Stimulated activated CD8-positive, alpha-beta memory T cell treated with anti-CD3 and anti-CD28 coated beads, Interleukin-4, amount 100 ng/mL, for 1 hour (primary cell): ENCODE measurements at places on chromosomes 2 and 18.

- DNase-seq: no peak
These were observed 42.6 kb upstream of the RAPGEF4 start for GRCh38 chr2:172693037-172693436.

- no peak for DNase-seq
These were observed 3.5 kb downstream of the DUSP11 start for GRCh38 chr2:73776381-73776780.

DNA sequence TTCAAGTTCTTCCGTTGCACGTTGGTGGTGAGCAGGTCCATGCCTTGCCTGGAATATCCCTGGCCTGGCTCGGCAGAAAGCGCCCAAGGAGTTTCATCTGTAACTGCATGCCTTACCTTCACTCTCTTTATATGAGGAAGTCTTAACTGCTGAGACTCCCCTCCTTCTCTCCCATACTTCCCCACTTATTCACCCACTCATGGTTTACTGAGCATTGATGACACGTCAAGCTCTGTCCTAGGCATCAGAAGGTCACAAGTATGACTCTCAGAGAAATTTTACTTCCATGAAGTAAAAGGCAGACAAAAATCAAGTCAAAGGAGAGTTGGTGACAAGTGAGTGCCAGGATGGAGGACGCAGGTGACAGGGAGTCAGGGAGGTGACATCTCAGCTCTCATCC is 68.2 kb downstream of the TBC1D8 start:
- DNase-seq: no peak

DNA sequence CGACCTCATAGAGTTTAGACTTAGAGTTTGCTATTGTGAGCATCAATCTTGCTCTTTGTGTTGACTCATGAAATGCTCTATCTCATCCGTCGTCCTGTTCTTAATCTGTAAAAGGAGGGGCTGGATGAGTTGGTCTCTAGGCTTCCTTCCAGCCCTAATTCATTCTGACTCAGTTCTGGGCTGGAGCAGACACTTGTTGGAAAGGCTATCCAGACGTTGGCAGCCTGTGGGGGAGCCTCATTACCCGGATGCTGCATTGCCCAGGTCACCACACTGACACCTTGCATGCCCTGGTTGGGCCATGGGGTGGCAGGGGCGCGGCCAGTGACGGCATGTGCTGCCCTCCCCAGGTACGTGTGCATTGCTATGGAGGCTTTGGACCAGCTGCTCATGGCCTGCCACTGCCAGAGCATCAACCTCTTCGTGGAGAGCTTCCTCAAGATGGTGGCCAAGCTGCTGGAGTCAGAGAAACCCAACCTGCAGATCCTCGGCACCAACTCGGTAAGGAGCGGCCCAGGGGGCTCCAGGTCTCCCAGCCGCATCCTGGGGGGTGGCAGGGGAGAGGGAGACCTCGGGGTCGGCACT is 61.5 kb downstream of the EFR3B start:
- DNase-seq: no peak

DNA sequence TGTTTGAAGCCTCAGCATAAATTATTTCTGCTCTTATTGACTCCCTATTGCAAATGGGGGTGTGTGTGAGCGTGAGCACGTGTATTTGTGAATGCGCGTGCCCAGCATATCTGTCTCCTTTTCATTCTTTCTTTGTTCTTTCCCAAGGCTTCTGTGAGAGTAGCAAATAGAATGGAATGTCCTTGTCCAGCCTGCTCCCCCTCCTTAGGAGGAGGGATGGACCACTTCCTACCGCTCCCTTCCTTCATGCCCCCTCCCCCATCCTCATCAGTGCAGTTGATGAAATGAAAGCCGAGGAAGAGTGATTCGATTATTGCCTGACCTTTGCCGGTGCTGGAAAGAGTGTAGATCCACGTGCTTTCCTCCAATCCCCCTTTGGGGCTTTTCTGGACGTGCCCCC is 102.0 kb downstream of the CPO start:
- no peak for DNase-seq

- no peak for DNase-seq
These were observed 35.2 kb downstream of the MTHFD2 start for GRCh38 chr2:74233648-74234047.

GRCh38 chr2:8297376-8298231 is 384.3 kb upstream of the ID2 start:
- DNase-seq: no peak
